ENCODE measurements at places on chromosomes 16 and 17.

GRCh38 chr16:70433458-70434103 lies 5.3 kb downstream of the ST3GAL2 start:
- DNase-seq = no peak

DNA sequence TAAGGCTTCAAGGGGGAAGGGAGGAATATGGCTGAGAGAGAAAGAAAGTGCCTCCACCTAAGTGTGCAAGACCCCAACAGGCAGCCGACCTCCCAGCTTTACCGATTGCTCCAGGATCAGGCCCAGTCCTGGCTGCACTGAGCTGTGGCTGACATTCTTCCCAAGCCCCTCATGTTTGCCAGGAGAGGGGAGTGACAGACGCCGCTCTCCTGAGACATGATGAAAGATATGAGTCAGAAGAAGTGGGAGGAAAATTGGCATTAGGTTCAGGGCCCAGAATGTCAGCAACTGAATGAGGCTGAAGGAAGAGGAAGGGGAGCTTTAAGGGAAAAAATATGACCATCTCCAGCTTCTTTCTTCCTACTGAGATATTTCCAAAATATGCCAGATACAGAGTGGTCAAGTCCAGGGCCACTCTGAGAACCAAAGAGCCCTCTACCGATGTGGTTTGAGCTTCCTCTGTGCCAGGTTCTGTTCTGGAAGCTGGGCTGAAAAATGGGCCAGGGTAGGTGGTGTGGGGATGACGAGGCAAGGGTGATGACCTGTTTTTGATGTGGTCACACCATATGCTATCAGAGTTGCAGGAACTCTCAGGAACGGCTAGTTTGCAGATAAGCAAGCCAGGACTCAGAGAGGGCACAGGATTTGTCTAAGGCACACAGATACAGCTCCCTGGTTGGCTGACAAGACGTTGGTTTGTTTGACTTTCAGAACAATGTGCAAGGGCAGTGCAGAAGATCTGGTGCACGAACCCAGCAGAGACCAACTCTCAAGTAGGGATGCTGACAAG lies 176.7 kb downstream of the SOX9 start:
- no peak for DNase-seq

- DNase-seq = no peak
These were observed 70.7 kb downstream of the CLEC16A start for GRCh38 chr16:11015076-11015475.

GRCh38 chr16:73616770-73617169 lies 568.8 kb upstream of the ZFHX3 start:
- no peak for DNase-seq

GRCh38 chr17:2406271-2406902 lies 5.5 kb upstream of the MNT start:
- no peak for DNase-seq
